ENCODE measurements at places on chromosomes 7 and 10.

DNA sequence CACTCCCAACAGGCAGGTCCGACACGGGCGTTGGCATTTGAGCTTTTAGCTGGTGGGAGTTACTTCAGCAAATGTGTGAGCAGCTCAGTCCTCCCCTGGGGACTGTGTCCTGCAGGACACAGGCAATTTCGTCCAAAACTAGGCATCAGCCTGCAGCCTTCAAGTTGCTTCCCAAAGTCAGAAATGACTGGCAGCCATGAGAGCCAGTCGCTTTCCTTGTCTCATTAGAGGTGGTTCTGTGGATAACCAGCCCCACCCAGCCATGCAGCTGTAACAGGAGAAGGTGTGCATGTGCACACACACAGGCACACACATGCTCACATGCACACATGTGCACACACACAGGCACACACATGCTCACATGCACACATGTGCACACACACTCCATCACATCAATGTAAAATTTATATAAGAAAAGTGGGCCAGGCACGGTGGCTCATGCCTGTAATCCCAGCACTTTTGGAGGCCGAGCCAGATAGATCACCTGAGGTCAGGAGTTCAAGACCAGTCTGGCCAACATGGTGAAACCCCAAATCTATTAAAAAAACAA, 138.8 kb upstream of the TCERG1L start:
- DNase-seq = no peak

- DNase-seq = no peak
Observed at GRCh38 chr10:106043863-106044262, 1120.6 kb downstream of the SORCS1 start.

DNA sequence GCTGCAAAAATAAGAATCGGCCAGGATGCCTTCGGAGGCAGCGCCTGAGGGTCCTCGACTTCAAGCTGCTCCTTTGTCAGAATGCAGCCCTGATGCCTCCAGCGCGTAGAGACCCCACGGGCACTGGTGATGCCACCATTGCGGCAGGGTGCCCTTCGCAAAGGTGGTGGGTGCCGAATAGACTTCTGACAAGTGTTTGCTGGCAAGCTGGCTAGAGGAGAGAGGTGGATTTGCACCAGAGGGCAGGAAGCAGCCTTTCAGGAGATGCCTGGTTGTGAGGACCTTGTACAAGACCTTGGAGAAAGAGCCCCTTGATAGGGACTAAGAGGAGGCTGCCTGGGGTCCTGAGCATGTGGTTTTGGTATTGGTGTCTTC, 103.2 kb upstream of the PPIF start:
- DNase-seq = no peak

GRCh38 chr10:86308056-86308455, 58.5 kb downstream of the GRID1 start:
- DNase-seq = no peak

DNA sequence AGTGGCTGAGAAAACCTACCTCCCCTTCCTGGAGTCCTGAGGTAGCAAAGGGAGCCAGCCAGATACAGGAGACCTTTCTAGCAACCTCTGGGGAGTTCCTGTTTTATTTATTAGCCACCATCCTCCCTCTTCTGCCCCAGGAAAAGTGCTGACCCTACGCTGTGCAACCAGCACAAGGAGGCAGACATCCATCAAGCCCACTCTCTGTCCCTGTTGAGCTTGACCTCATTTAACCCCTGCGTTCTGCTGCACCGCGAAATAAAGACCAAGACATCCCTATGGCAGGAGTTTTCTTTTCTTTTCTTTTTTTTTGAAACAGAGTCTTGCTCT, 25.3 kb upstream of the ANKRD2 start:
- no peak for DNase-seq

Measured in left renal cortex interstitium (tissue), 4 donors.